ENCODE measurements at places on chromosomes 3 and 15. TPM values are rescaled to one million over a fixed set of nuclear protein-coding genes. Genes with fewer than 3 reads are reported as not detected.

GRCh38 chr3:38608086-38608775, 41.3 kb downstream of the SCN5A start:
- DNase-seq = no peak
- no peak overlapping the region for H3K4me3 ChIP-seq
- H3K36me3 ChIP-seq = no peaks in the 10 kb centered on the region
- no peaks in the 10 kb centered on the region for H3K27me3 ChIP-seq
- H3K4me1 ChIP-seq = no peaks in the 10 kb centered on the region

Gene EIF4E3
- total RNA-seq = 29.3 TPM

DNA sequence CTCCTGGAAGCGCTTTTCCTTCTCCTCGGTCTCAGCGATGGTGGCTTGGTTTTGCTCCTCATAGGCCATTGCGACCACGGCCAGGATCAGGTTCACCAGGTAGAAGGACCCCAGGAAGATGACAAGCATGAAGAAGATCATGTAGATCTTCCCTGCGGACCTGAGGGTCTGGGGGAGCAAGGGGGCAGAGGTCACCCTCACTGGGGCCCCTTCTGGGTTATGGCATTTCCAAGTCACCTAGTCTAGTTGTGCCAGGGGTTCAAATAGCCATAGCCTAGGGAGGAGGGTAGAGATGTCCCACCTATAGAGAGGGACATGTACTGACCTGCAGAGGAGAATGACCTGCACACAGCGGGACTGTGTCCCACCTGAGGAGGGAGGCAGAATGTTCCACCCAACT, 43.5 kb downstream of the SCN5A start:
- no peak overlapping the region for H3K27ac ChIP-seq
- no peak overlapping the region for H3K4me3 ChIP-seq
- no peaks in the 10 kb centered on the region for H3K36me3 ChIP-seq
- H3K27me3 ChIP-seq = no peaks in the 10 kb centered on the region
- no peaks in the 10 kb centered on the region for H3K4me1 ChIP-seq

Gene GLCE
- total RNA-seq = 8.1 TPM

DNA sequence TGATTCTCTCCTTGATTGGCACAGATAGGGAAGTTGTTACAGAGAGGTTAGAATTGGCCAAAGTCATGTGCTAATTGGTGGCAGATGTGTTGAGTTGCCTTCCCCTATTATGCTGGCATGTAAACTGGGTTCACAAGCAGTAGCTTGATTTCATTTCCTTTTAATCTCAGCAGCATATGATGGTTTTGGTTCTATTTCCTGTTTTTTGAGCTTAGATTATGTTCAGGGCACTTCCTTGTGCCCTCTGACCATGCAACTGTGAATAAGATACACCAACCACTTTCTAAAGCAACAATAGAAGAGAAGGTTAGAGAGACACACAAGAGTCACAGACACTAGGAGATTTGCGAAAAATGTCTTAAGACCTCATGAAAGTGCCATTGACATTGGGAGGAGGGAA, 16.5 kb downstream of the HPS3 start:
- no peak for DNase-seq
- H3K27ac ChIP-seq = no peak overlapping the region
- no peaks in the 10 kb centered on the region for H3K4me1 ChIP-seq
- no peaks in the 10 kb centered on the region for H3K27me3 ChIP-seq
- H3K36me3 ChIP-seq = no peaks in the 10 kb centered on the region
- H3K4me3 ChIP-seq = no peak overlapping the region

DNA sequence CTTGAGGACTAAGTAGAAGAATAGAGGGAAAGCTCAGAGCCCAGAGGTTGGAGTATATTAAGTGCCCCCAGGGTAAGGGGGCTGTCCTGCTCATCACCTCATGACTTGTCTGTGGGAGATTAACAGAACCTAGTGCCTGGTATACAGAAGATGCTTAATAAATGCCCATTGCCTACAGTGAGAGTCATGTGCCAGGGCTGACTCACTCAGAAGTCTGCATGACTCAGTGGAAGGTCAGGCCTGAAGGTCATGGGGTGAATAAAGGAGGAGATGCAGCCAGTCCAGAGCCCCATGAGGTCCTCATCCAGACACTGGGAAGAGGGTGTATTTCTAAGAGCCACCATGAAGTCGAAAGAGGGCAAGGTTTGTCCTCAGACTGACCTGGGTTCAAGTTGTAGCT, 62.5 kb upstream of the TLE3 start:
- no peak for DNase-seq
- no peaks in the 10 kb centered on the region for H3K36me3 ChIP-seq
- H3K27ac ChIP-seq = no peak overlapping the region
- no peak overlapping the region for H3K4me3 ChIP-seq

Gene LSG1
- 31.3 TPM for total RNA-seq

Gene PPCDC
- total RNA-seq = 16.5 TPM

Gene XCR1
- total RNA-seq = 0.63 TPM

Gene SCN11A
- 0.16 TPM for total RNA-seq

- no peak overlapping the region for H3K4me3 ChIP-seq
- peaks cover 3% of the 10 kb centered on the region for H3K36me3 ChIP-seq
- H3K27ac ChIP-seq = no peak overlapping the region
- H3K27me3 ChIP-seq = no peaks in the 10 kb centered on the region
Observed at GRCh38 chr3:194657439-194657838, 14.6 kb downstream of the LSG1 start.

GRCh38 chr3:112437146-112438022, 61.9 kb downstream of the BTLA start:
- H3K27me3 ChIP-seq = no peaks in the 10 kb centered on the region
- no peak for DNase-seq
- no peak overlapping the region for H3K4me3 ChIP-seq
- H3K27ac ChIP-seq = no peak overlapping the region

DNA sequence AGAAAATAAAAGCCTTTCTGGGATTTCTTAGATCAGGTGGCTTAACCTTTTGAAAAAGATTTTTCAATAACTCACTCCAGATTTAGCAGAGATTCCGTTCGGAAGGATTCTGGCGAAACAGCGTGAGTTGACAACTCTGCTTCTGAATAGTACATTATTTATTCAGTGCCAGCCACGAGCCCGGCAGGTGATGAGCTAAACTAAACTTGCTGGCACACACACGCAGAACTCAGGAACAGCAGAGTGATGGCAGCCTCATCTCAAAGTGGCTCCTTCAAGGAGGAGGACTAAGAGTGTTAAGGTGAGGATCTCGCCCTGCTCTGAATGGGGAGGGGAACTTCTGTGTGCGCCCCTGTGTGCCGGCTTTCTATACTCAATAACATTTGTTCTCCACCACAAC, 114.3 kb downstream of the FAM43A start:
- no peaks in the 10 kb centered on the region for H3K27me3 ChIP-seq
- H3K36me3 ChIP-seq = no peaks in the 10 kb centered on the region
- no peak for DNase-seq
- no peak overlapping the region for H3K4me3 ChIP-seq
- H3K27ac ChIP-seq = no peak overlapping the region
- no peaks in the 10 kb centered on the region for H3K4me1 ChIP-seq

Gene LIPC
- 0.52 TPM for total RNA-seq

DNA sequence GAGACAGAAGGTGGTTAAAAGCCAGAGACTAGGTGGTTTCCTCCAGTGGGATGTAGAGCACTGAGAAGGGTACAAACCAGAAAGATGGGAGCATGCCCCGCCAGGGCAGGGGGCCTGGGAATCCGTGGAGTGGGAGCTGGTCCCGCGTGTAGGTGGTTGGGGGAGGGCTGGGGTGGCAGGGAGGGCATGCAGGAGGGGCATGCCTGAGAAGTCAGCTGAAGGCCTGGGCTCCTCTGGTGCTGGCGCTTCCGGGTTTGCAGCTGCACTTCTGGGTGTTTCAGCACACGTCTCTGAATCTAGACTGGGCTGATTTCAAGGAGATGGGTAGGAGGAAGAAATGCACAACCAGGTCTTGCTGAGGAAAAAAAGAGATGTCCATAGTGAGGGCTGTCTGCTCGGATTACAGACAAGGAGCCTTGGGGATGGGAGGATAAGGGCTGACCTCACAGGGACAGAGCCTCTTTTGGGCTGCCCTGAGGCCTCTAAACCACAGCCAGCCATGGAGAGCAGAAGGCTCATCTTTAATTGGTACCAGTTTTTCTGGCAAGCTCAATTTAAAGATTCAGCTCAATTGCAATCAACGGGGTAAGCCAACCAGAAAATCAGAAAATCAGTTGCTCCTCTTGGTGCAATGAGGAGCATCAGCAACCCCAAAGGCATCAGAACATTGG, 151.9 kb downstream of the FAM43A start:
- DNase-seq = no peak
- H3K4me3 ChIP-seq = no peak overlapping the region
- no peaks in the 10 kb centered on the region for H3K27me3 ChIP-seq
- H3K36me3 ChIP-seq = no peaks in the 10 kb centered on the region

Gene ANKRD63
- not detected for total RNA-seq

GRCh38 chr3:176824811-176825210, 372.5 kb downstream of the TBL1XR1 start:
- DNase-seq = no peak
- H3K27me3 ChIP-seq = no peaks in the 10 kb centered on the region
- no peak overlapping the region for H3K4me3 ChIP-seq
- no peaks in the 10 kb centered on the region for H3K4me1 ChIP-seq
- H3K27ac ChIP-seq = no peak overlapping the region

Gene IL16
- total RNA-seq = 9.1 TPM

DNA sequence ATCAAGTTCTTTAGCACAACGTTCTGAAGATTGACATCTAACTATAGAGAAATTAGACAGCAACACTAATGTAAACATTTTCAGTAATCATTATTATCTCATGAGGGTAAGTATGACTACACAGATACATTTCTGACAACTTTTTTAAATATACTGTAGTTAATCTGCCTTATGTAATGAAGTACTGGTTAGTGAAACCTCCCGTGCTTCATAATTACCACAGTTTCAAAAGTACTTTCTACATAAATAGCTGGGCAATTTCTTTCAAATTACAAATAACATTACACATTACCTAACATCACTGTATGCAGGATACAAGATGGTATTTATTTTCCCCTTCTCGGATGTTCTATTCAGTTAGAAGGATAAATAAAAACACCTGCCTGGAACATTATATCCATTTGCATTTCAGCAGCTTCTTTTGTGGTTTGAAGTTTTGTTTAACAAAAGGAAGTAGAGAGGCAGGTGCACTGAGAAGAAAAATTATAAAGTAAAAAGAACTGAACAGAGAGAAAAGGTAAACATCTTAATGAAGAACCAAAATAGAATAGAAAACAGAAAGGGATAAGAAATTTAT, 1241.5 kb upstream of the GBE1 start:
- H3K4me3 ChIP-seq = no peak overlapping the region
- no peaks in the 10 kb centered on the region for H3K4me1 ChIP-seq
- no peak overlapping the region for H3K27ac ChIP-seq

Gene STRIT1
- not detected for total RNA-seq

DNA sequence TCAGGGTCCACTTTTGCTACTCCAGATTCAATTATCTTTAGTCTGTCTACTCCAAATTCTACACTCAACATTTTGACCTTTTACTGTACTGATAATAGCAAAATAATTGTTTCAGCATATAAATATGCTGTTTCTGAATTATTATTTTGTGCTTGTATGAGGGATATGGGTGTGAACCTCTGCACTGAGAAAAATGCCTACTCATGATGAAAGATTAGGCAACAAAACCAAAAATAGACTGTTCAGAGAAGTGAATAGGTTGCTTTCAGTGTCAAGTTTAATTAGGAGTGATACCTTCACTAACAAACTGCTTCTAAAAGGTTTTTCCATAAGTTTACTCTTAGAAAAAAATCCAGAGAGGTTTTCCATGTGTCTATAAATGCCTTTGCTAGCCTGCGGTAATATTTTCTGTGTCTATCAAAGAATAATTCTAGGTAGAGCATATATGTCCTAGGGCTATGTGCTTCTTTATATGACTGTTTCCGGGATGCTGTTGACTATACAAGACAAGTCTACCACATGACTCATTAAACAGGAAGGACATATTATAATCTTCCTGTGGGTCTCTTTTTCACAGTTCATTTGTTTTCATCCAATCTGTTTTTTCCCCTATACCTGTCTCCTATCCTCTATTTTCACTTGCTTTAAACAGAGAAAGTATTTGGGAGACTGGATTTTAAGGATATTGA, 218.5 kb upstream of the TTC14 start:
- DNase-seq = no peak
- no peak overlapping the region for H3K27ac ChIP-seq
- H3K27me3 ChIP-seq = no peaks in the 10 kb centered on the region
- no peak overlapping the region for H3K4me3 ChIP-seq
- H3K4me1 ChIP-seq = no peaks in the 10 kb centered on the region

DNA sequence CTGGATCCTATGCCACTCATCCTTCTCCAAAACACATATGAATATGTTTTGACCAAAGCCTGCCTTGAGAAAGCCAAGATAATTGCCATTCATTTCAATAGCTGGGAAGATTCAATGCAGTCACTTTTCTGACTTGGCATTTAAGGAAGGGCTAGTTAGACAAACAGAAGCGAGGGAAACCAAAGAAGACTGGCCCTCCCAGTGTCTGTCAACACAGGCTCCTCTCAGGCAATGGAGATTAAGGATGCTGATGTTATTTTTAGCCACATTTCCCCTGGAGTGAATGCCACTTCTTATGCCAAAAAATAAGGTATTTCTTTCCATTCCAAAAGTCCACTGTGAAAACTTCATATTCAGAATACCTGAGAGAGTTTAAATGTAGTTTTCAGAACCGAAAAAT, 101.7 kb downstream of the P3H2 start:
- H3K36me3 ChIP-seq = no peaks in the 10 kb centered on the region
- H3K4me3 ChIP-seq = no peak overlapping the region
- no peaks in the 10 kb centered on the region for H3K27me3 ChIP-seq
- H3K27ac ChIP-seq = no peak overlapping the region
- H3K4me1 ChIP-seq = peaks cover 3% of the 10 kb centered on the region
- no peak for DNase-seq

Gene CFAP100
- not detected for total RNA-seq

Gene CPN2
- not detected for total RNA-seq

Gene C3orf33
- 2.2 TPM for total RNA-seq

Gene GRK7
- not detected for total RNA-seq

Gene SLC27A2
- total RNA-seq = not detected

DNA sequence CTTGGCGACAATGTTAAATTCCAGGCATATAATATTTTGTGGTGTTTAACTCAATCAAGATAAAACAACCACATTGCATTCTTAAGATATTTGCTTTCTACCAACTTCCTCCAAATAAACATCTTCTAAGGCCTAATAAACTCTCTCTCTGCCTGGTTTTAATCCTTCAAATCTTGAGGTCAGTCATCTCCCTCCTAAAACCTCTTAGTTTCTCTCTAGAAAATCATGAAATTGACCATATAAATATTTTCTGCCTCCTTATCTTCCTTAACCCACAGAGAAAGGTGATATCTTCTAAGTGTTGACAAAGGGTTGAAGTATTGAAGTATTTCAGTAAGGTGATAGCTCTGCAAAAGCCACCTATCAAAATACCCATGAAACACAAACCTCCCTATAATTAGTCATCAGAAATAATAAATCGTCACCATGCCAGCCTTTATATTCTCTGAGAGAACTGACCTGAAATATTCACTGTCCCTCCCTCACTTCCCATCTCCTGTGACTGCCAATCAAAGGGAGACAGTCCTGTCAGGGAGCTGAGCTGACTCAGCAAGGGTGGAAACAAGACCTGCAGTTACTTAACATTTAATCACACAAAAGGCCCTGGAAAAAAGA, 1261.1 kb downstream of the ROBO1 start:
- no peaks in the 10 kb centered on the region for H3K4me1 ChIP-seq
- no peak overlapping the region for H3K4me3 ChIP-seq
- H3K27me3 ChIP-seq = no peaks in the 10 kb centered on the region
- no peaks in the 10 kb centered on the region for H3K36me3 ChIP-seq
- no peak for DNase-seq

Gene EPHA6
- 1.8 TPM for total RNA-seq

GRCh38 chr15:33699691-33700447, 268.4 kb upstream of the CHRM5 start:
- no peak overlapping the region for H3K4me3 ChIP-seq
- H3K27me3 ChIP-seq = no peaks in the 10 kb centered on the region
- H3K4me1 ChIP-seq = no peaks in the 10 kb centered on the region
- no peak overlapping the region for H3K27ac ChIP-seq
- no peak for DNase-seq

Gene AGBL1
- total RNA-seq = not detected

All from aorta (tissue), 5 donors.